CD4-positive, alpha-beta T cell treated with Interleukin-17A for 4 hours (primary cell): ENCODE measurements at places on chromosomes 6 and 20.

DNA sequence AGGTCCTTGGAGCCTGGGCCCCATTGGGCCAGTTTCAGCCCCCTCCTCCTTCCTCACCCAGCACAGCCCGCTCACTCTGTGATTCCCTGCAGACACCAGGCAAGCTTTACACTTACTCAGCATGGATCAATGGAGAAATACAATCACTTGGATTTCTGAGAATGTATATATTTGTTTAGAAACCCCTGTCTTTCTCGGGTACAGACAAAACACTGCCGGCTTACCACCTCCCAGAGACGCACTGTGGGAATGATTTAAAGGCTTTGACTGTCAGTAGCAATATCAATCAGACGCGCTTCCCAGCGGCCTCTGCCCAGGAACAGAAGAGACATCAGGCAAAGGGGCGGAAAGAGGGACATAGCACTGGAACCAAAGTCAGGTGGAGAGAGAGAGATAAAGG is 186.5 kb downstream of the MAFB start:
- DNase-seq: no peak

DNA sequence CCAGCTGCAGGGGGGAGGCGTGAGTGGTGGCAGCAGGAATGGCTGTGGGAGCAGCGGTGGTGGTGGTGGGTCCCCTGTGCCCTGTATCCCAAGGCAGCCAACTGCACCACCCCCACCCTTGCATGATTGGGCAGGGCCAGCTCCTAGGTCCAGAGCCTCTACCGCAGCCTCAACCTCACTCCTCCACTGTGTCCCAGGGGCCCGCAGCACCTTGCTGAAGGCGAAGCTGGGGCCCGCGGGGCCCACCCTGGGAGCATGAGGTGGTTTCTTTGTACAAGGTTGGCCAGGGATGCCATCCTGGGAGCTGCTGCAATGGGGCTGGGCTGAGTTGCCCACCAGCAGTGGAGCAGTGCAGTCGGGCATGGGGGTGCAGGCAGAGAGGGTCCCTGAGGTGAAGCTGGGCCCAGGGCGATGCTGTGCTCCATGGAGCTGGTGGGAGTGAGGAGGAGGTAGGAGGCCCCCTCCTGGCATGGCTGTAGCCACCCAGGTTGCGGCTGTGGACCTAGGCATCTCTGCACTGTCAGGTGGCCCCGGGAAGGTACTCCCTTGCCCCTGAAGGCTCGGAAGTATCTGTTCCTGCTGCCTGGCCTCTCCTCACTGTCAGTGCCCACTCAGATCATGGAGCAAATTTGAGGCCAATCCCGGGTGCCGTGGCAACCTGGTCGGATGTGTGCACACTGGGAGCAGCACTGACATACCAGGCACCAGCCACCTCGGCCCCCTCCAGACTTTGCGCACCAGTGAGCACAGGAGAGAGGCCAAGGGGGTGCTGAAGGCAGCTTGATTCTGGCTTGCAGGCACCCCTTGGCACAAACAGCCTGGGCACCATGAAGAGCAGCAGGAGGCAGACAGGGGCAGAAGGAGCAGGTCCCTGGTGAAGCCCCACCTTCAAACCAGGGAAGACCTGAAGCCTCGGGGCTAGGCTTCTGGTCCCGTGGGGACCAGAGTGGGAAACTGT is 60.2 kb upstream of the L3MBTL3 start:
- no peak for DNase-seq

DNA sequence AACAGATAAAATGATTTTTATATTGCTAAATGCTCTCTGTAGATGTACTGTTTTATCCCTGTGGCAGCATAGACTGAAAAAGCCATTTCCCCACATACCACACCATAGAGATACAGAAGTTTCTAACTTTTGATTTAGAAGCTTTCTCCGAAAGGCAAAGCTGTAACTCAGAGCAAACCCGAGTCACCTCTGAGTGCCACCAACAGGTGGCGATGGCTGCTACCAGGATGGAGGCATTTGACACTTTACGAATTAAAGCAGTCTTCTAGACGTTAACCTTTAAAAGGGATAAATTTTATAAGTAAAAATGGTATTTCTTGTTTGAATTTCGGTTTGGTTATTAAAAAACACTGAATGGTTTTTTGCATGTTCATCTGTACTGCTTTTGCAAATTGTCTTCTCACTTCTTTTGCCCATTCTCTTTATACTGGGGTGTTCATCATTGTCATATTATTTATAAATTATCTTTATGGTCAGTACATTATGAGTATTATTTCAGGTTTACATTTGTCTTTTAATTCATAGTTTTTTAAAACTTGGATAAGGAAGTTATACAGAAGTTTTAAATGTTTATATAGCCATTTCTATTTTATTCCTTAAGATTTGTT is 201.0 kb upstream of the CEP162 start:
- DNase-seq: no peak

- DNase-seq: no peak
Observed at GRCh38 chr6:5084781-5085647, at the start of gene PPP1R3G. Gene PPP1R3G (plus strand): TSS chr6:5085341. CDS start chr6:5085486, 145 bp downstream.

GRCh38 chr20:51423290-51423667 is 119.2 kb downstream of the NFATC2 start:
- no peak for DNase-seq

- no peak for DNase-seq
Observed at GRCh38 chr20:4022386-4023286, 7.3 kb upstream of the RNF24 start.

DNA sequence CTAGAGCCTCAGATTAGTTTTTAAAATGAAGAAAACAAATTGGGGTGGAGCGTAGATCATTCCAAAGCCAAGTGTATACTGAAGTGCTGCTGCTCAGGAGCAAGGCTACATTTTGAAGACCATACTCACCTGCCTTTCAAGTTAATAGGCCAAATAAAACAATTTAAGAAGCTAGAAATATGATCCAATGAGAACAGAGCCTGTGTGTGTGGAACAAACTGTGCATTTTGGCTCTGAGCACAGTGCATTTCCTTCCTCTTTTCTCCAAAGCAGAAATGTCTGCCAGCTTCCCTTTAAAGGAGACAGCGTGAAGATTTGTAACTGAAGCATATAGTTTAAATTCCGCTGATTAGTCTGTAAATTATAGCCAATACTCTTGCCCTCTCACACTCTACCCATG is 3.2 kb upstream of the IFNGR1 start:
- no peak for DNase-seq

DNA sequence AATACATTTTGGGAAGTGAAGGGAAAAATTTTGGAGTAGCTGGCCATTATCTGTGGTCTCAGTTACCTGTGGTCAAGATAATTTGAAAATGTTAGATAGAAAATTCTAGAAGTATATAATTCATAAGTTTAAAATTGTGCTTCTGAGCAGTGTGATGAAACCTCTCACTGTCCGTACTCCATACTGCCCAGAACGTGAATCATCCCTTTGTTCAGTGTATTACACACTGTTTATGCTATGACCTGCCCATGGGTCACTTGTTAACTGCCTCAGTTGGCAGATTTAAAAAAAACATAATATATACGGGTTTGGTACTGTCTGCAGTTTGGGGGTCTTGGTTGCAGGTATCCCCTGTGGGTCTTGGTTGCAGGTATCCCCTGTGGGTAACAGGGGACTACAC is 4.1 kb upstream of the CALHM5 start:
- DNase-seq: no peak

- no peak for DNase-seq
Observed at GRCh38 chr6:63816982-63817436, 181.4 kb downstream of the PHF3 start.

- DNase-seq: no peak
Observed at GRCh38 chr20:49161428-49162152, 26.5 kb downstream of the STAU1 start.

DNA sequence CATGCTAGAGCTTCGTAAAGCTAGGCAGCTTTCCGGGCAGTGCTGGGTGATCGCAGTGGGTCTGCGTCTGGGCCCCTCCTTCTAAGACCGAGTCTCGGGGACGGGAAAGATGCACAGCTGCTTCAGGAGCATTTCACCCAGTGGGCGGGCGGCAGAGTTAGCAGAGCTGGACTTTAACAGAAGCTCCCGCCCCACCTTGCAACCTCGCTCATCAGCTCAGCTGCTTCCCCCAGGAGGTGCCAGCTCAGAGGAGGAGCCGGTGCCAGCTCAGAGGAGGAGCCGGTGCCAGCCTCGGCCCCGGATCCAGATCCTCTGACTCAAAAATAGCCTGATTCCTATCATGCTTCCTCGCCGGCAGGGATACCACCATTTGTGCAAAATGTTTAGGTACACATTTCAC is 94.5 kb upstream of the RPS6KA2 start:
- no peak for DNase-seq

- no peak for DNase-seq
Observed at GRCh38 chr20:25136643-25137559, 55.0 kb upstream of the VSX1 start.

GRCh38 chr6:1015825-1016224 is 296.1 kb upstream of the FOXQ1 start:
- DNase-seq: no peak

DNA sequence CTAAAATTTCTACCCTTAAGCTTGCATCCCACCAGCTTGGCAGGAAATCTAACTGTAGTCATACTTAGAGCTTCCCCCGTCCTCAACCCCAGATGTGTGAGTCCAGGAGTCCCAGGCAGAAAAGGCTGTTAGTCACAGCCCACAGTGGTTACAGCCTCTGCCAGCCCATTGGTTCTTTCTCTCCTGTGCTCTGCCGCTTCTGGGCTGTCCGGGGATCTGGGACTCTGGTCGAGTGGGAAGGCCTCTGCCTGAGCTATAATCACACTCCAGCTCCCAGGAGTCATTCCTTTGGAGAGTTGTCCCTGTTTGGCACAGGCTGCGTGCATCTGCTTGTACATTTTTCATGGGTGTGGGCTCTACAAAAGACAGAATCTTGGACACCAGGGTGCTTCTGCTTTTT is 45.6 kb upstream of the FYN start:
- no peak for DNase-seq

- DNase-seq: no peak
Observed at GRCh38 chr6:117280922-117281321, 15.6 kb downstream of the VGLL2 start.

GRCh38 chr6:72976484-72976883 is 248.8 kb downstream of the KHDC1L start:
- DNase-seq: no peak

DNA sequence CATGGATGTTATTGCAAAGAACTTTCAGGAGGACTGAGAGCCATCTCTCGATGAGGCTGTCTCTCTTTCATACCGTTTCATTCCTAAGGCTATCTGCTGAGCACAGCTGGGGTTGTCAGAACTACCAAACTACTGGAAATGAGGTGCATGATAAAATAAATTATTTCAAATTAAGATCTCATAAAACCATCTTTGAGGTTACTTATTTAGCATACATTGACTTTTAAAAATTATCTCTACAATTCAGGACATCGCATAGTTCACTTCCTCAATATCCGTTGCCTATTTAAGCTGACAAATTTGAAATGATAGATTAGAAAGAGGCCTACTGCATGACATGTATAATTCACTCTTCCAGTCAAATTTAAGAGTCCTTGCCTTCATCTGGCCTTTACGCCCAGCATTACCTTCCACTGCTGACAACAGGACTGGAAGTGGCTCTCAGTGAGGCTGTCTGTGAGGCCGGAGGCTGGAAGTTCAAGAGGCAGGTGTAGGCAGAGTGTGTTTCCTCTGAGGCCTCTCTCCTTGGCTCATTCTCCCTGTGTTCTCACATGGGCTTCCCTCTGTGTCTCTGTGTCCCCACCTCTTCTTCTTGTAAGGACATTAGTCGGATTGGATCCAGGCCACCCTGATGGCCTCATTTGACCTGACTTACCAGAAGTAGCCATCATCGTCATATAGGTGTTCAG is 12.8 kb upstream of the DUSP22 start:
- DNase-seq: no peak

DNA sequence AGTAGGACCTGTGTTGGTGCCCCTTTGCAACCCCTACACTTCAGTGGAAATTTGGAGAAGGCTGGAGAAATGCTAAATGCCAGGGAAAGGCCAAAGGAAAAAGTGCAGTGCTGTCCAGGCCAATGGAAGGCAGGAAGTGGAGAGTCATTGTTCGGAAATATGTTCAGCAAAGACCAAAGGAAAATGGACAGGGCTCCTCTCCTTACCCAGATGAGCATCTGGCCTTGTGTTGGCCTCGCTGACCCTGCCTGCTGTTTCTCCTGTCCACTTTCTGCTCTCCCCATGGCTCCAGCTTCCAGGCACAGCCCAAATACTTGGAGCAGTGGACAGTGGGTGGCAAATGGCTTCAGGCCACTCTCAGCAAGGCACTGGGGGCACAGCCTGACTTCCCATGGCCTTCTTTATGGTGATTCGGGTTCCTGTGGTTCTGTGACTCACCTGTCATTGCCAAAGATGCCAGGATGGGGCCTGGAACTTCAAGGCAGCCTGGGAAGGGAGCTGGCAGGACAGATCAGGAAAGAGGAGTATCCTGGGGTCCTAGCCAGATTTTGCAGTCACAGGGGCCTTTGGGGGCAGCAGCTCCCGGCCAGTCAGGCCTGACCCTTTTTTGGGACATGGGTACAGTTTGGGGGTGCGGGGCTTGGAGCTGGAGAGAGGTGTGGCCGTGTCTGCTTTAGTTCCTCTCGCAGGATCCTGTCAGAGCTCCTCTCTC is 190.9 kb upstream of the SLC24A3 start:
- no peak for DNase-seq

GRCh38 chr20:13223736-13224520 is 2.9 kb downstream of the ISM1 start:
- DNase-seq: no peak

DNA sequence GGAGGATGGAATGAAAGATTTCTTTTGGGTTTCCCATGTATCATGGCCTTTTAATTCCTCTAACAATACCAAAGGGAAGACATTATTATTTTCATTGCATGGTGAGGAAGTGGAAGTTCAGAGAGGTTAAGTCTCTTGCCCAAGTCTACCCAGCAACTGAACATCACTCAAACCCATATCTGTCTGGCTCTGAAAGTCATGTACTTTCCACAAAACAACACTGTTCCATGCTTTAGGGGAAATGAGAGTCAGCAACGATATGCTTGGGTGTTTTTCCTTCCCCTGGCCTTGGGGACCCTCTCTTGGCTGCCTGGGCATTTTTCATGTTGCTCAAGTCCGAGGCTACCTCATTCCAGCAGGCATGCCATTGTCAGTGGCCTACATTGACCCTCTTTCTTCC is 118.8 kb downstream of the ADTRP start:
- DNase-seq: no peak

DNA sequence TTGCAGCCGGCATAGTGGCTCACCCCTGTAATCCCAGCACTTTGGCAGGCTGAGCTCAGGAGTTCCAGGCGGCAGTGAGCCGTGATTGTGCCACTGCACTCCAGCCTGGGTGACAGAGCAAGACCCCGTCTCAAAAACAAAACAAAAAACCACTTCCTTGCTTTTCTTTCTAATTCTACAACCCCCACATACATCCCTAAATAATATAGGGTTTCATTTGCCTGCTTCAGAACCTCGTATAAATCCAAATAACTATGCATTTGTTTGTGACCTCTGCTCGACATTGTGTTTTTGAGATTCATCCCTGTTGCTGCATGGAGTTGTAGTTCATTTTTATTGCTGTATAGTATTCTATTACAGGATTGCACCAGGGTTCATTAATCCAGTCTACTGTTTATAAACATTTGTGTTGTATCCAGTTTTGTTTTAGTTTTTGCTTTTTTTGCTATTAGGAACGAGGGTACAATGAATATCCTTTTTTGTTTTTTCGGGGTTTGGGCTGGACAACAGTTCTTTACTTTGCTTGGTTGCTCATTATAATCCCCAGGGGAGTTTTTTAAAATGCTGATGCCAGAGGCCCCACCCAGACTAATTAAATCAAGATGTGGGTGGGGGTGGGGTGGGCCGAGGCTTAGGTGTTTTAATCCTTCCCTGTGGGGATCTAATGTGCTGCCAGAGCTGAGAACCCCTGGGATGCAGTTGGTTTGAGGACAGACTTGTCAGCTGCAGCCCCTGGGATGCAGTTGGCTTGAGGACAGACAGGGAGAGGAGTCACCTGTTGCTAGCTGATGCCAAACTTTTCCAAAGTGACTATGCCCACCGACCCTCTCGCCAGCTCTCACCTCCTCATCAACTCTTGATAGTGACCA is 2.4 kb upstream of the SNAI1 start:
- DNase-seq: no peak
